CD8-positive, alpha-beta memory T cell (primary cell): ENCODE measurements at places on chromosomes 6 and 20. TPM values are rescaled to one million over a fixed set of nuclear protein-coding genes. Genes with fewer than 3 reads are reported as not detected.

Gene ADAM33
- not detected for total RNA-seq

Gene NDUFAF5
- 31.9 TPM for total RNA-seq

Gene TRIM40
- total RNA-seq, result not detected

DNA sequence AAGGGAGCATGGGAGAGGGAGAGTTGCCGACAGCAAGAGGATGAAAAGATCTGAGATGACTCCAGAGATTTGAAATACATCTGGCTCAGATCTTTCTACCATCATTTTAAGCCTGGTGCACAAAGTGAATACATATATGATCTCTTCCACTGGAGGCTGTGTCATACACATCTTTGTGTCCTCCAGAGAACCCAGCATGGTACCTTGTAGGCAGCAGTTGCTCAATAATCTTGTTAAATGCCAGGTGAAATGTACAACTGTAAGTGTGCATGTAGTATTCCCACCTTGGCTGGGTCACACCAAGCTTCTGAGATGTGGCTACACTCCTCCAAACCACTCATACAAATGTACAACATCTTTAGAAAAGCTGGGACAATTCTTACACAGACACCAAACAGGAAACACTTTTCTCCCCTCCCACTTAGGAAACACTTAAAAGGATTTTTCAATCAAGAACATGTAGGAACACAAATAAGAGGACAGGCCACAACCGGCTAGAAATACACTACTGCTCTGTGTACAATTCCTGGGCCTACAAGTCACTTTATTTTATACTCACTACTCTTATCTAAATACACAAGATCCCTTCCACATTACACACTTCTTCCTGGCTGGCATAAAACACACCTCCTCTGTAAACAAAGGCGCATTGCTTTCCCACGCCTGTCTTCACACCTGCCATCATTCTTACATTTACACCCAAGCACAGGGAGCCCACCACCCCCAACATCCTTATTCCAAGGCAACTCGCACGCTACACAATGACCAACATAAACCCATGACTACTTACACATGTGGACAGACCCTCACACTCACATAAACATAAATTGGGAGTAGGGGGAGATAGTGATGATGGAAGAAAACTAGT, 3.8 kb upstream of the IER3 start:
- no peak for DNase-seq
- no peaks in the 10 kb centered on the region for H3K36me3 ChIP-seq
- no peak overlapping the region for H3K27ac ChIP-seq
- no peak overlapping the region for H3K4me3 ChIP-seq
- H3K4me1 ChIP-seq, result peaks cover 3% of the 10 kb centered on the region
- H3K27me3 ChIP-seq, result no peaks in the 10 kb centered on the region

DNA sequence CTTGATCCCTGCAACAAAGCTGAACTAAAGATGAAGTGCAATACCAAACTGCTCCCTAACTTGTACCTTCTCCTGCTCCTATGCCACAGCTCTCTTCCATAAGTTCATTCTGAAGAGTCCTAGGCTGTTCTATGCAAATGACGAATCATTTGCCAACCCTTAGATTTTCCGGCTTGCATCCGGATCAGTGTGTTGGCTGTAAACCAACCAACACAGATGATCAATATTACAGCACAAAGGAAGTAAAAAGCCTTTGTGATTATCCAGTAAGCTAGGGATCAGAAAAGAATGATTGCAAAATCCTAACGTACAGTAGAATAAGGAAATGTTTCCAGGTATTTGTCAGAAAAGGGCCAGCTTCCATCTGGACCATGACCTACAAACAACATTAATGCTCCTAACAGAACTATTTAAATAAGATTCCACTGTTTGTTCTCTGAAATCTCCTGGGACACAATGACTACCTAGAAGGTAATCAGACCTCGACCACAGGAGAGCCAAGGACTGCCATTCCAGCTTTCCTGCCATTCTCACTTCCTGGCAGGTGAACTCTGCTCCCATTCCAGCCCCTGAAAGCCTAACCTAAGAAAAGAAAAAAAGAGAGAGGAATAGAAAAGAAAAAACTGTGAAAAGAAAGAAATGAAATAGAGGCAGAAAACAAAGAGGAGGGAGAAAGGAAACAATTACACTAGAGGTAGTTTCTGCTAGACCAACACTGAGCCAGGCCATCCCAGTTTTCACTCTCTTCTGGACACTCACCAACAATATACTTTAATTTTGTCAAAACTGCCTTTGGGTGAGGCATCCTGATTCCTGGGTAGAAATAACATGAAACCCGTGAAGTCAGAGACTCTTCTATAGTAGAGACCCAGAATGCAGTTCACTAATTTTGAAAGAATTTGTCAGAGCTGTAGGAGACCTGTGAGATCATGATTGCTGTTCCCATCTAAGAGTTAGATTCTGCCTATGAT, 19.7 kb downstream of the GMDS start:
- peaks cover 13% of the 10 kb centered on the region for H3K4me1 ChIP-seq
- H3K27me3 ChIP-seq, result no peaks in the 10 kb centered on the region
- no peaks in the 10 kb centered on the region for H3K36me3 ChIP-seq

- H3K27me3 ChIP-seq, result no peaks in the 10 kb centered on the region
- no peak for DNase-seq
- no peak overlapping the region for H3K4me3 ChIP-seq
- no peaks in the 10 kb centered on the region for H3K36me3 ChIP-seq
These were observed 26.2 kb downstream of the CDYL start for GRCh38 chr6:4802312-4802935.

DNA sequence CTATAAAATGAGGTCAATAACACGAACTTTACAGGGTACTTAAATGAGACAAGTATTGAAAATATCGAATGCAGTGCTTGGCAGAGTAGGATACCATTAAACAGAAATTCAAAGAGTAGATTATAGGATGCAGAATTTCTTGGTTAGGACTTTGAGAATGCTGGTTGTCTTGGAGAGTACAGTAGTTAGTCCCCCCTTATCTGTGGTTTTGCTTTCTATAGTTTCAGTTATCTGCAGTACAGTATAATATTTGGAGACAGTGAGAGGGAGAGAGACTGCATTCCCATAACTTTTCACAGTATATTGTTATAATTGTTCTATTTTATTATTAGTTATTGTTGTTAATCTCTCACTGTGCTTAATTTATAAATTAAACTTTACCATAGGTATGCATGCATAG, 290.5 kb downstream of the BTBD9 start:
- no peak overlapping the region for H3K4me3 ChIP-seq
- no peaks in the 10 kb centered on the region for H3K27me3 ChIP-seq
- H3K27ac ChIP-seq, result no peak overlapping the region
- no peak for DNase-seq
- no peaks in the 10 kb centered on the region for H3K4me1 ChIP-seq
- H3K36me3 ChIP-seq, result no peaks in the 10 kb centered on the region

DNA sequence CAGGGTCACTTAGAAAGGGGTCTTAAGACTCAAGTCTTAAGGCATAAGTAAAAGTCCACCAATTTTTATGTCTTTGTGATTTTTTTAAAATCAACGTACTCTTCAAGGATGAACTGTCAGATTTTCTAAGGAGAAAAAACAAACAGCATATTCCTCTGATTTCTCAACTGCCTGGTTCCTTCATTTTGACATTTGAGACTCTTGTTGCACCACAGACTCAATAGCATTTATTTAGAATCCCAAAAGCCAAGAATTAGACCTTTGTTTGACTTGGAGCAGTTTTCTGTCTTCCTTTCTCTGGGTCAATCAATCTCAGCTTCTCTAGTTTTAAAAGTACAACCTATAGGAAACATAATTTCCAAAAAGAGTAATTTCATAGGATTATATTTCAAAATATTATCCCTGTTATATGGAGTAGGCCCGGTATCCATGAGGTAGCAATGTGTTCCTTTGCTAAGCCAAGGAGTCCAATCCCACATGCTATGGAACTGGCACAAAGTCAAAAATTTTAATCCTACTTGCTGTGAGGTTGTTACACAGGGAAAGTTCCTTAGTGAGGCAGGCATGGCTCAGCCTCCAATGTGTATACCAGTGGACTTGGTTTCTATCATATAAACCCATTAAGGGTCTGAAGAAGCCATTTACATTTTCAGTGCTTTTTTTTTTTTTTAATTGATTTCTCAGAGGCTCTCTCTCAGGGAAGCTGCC, 405.7 kb downstream of the KIF16B start:
- DNase-seq, result no peak
- H3K27me3 ChIP-seq, result no peaks in the 10 kb centered on the region
- no peak overlapping the region for H3K27ac ChIP-seq
- no peaks in the 10 kb centered on the region for H3K4me1 ChIP-seq
- H3K36me3 ChIP-seq, result no peaks in the 10 kb centered on the region
